Effector memory CD8-positive, alpha-beta T cell (primary cell): ENCODE measurements at places on chromosomes 16 and 17.

- DNase-seq: no peak
Measured at GRCh38 chr16:24221219-24221618, 34.9 kb upstream of the CACNG3 start.

DNA sequence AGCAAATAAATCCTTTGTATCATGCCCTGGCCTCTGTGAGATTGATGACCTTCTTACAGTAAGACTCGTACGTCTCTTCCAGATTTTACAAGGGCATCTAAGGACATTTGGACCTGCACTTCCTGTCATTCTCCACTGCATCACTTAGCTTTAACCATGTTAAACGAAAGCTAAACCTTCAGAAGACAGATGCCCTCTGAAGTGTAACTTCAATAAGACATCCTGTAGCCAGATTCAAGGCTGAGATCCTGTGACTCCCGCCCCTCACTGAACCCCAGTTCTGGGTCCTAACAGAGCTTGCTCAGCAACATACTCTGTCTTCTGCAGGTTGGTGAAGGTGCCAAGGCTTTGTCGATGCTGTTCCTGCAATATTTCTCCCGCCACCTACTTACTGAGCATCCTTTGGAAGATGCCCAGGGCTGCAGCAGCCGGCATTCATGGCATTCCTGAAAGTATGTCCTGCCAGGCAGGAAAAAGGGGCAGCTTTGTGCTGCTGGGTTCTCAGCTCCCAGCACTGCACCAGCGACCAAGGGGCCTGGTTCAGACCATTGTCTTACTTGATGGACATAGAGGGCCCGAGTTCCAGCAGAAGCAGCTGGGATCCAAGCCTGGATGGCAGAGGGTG is 131.1 kb downstream of the AXIN2 start:
- no peak for DNase-seq

DNA sequence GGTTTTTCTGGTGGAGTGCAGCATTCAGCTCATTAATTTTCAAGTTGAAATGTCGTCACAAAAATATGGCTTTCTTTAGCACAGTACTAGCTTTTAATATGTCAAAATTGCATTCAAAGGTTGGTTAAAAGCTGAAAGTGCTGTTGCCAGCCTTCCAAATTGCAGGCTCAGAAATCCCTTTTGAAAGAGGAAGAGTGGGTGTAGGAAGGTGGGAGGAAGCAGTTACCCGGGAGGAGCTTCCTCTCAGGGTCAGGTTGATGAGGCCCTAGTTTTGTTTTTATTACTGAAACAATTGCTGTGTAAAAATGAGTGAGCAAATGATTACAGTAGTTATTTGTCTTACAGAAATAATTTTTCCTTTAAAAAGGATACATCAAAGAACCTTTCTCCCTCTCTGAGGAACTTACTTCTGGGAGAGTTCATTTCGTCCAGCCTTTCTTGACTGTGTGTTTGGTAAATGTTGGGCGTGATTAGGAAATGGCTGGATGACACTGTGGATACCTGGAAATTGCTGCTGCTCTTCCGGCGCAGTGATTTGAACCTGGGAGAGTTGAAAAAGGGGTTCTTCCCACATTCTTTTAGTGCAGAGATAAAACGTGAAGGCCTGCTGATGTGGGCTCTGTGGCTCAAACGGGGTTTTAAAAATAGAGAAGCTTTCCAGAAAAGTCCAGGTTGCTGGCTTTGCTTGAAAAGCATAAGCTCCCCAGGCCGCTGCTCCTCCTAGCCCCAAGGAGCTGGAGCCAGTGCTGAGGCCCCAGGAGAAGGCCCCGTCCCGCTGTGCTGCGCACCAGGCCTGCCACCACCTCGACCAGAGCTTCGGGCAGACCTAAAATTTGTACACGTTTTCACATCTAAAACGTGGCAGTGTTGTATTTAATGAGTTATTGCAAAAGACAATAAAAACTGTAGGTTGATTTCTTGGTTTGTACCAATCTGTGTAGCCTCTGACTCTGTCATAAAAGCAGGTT is 41.7 kb downstream of the SEC14L1 start:
- DNase-seq: no peak

GRCh38 chr17:59366040-59366757 is 34.7 kb downstream of the YPEL2 start:
- DNase-seq: no peak

GRCh38 chr16:75244844-75245758 is 6.3 kb downstream of the BCAR1 start:
- DNase-seq: no peak

GRCh38 chr17:37148156-37148555 is 199.4 kb downstream of the AATF start:
- no peak for DNase-seq

DNA sequence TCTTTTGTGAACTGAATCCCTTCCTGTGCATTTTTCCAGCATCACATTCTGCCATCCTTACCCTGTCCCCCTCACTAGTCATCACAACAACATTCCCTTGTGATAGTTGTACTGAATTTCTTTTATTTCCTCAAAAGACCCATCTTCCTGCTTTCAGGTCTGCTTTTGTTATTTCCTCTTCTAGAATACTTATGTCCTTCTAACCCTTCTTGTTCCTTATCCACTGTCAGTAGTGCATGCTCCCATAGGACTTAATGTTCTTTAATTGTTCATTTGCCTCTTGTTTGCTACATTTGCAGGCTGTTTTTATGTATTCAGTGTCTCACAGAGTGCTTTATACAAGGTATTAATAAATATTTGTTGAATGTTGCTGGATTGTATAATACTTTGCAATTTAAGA is 73.0 kb downstream of the BCAS3 start:
- no peak for DNase-seq

DNA sequence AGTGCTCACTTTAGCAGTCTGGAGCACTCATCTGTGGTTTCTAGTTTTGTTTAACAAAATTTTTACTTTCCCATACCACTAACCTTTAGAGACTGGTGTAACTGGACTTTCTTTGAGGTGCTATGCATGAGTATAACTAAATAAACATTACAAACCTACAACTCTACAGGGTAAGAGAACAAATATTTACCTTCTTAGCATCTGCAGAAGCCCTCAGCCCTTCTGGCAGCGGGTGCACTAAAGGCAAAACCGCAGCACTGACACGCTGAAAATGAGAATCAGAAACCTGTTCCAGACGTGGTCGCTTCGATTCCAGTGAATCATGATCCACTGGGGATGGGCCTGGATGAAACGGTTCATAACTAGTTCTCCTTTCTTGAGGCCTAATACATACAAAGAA is 43.7 kb downstream of the NCOR1 start:
- DNase-seq: no peak

DNA sequence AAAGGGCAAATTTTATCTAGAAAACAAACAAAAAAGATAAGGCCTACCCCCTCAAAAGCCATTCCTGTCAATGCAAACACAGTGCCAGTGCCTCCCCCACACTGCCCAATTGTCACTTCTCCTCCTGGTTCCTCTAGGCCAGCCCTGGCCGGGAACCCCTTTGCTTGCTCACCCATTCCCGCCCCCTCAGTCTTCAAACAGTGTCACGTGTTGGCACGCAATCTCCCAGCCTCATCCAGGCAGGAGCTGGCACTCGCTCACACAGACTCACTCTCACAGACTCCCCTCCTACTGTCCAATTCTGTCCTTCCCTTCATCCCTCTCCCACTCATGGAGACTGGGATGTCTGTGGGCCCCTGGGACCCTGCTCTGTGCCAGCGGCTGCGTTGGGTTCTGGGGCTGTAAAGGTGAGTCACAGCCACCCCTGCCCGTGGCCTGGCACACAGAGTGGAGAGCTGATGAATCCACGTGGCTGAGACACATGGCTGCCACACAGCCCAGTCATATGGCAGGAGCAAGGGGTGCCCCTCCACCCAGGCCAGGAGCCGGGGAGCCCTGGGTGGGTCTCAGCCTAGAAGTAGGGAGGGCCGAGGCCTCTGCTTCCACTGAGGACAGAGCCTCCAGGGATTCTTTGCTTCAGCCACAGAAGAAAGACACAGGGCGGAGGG is 54.8 kb downstream of the VAC14 start:
- DNase-seq: no peak
